ENCODE measurements at places on chromosomes 6 and 20. TPM values are rescaled to one million over a fixed set of nuclear protein-coding genes. Genes with fewer than 3 reads are reported as not detected.
A peak's percentile ranks its signal among the peaks of the same experiment; 100 is the strongest.

- H3K36me3 ChIP-seq, result peaks cover 2% of the 10 kb centered on the region
- no peak overlapping the region for H3K4me3 ChIP-seq
- H3K27me3 ChIP-seq, result no peaks in the 10 kb centered on the region
Observed at GRCh38 chr20:4180356-4180755, 165.0 kb upstream of the RNF24 start.

- H3K27me3 ChIP-seq, result peaks cover 5% of the 10 kb centered on the region
- DNase-seq, result no peak
Observed at GRCh38 chr20:53210041-53210440, 237.9 kb downstream of the TSHZ2 start.

GRCh38 chr6:41663568-41663967 lies 25.3 kb downstream of the MDFI start:
- H3K4me3 ChIP-seq, result no peak overlapping the region
- no peak for DNase-seq
- no peak overlapping the region for H3K27ac ChIP-seq
- no peaks in the 10 kb centered on the region for H3K36me3 ChIP-seq
- peaks cover 2% of the 10 kb centered on the region for H3K4me1 ChIP-seq
- H3K27me3 ChIP-seq, result peaks cover 41% of the 10 kb centered on the region

DNA sequence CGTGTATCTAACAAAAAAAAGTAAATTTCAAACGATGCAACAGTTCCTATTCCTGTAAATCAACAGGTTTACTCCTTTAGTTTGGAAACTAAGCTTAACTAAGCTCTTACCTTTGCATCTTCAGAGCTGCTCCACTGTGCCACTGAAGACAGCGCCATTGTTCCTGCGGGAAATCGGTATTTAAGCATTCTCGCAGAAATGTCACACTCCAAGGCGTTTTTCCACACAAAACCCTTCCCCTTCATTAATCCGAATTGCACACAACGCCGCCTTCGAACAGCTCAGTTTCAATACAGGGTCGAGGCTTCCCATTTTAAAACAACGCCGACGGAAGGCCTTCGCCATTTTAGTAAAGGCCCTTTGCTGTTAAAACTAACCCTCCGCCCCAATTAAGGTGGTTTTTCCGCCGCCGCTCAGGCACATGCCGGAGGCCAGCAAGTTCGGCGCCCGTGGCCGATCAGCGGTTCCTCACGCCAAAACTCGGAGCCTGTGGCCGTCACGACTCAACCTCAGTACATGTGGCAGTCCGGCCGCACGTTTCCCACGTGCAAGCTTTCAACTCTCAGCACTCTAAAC lies 35.4 kb upstream of the SYNCRIP start:
- H3K4me1 ChIP-seq, result peaks cover 59% of the 10 kb centered on the region
- no peaks in the 10 kb centered on the region for H3K27me3 ChIP-seq
- peak overlapping the region; percentile 98 for H3K4me3 ChIP-seq
- peak overlapping the region; percentile 89 for H3K27ac ChIP-seq
- DNase-seq, result no peak

DNA sequence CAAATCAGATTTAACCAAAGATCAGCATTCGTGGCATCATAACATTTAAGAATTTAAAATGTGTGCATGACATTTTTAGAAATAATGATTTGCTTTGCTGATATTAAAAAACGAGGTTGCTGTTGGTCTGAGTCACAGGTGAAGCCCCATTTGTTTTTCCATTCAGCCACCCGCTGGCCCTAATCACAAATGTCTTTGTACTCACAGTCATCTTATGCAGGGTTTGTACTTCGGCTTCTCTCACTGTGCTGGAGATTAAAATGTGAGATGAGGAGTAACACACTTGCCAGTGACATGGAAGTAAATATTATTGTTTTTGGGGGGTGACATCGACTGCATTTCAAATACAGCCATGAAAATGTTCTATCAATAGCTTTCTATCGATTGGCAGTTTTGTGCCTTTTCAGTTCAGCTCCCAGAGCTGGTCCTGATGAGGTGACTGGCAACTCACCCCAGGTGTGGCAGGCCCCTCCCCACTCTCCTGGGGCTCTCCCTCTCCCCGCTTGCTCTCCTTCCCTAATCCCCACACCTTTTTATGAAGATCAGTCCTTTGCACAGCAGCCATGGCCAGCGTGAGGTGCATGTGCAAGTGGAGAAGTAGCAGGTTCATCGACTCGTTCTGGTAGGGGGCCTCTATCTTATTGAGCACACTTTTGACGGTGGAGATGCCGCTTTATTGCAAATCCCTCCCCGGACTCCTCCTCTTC lies 58.8 kb upstream of the FUCA2 start:
- no peak for DNase-seq
- H3K36me3 ChIP-seq, result no peaks in the 10 kb centered on the region
- no peaks in the 10 kb centered on the region for H3K27me3 ChIP-seq
- H3K4me3 ChIP-seq, result no peak overlapping the region

The MOXD1 gene
- total RNA-seq, result not detected

The COX4I2 gene
- not detected for total RNA-seq

The SPAG4 gene
- total RNA-seq, result 5.0 TPM

The ANGPT4 gene
- not detected for total RNA-seq

All from activated CD8-positive, alpha-beta T cell treated with anti-CD3 and anti-CD28 coated beads, Interleukin-2, amount 10 ng/mL, durations not matched to agents 7 days and 5 days (primary cell).